ENCODE measurements at places on chromosomes 4 and X. TPM values are rescaled to one million over a fixed set of nuclear protein-coding genes. Genes with fewer than 3 reads are reported as not detected.
A peak's percentile ranks its signal among the peaks of the same experiment; 100 is the strongest.

- no peak for DNase-seq
These were observed 105.8 kb upstream of the DCLK2 start for GRCh38 chr4:149972407-149972806.

GRCh38 chr4:137994853-137995252, 247.3 kb downstream of the SLC7A11 start:
- no peak for DNase-seq

- no peak for DNase-seq
These were observed 607.9 kb downstream of the GLUD2 start for GRCh38 chrX:121655276-121655675.

DNA sequence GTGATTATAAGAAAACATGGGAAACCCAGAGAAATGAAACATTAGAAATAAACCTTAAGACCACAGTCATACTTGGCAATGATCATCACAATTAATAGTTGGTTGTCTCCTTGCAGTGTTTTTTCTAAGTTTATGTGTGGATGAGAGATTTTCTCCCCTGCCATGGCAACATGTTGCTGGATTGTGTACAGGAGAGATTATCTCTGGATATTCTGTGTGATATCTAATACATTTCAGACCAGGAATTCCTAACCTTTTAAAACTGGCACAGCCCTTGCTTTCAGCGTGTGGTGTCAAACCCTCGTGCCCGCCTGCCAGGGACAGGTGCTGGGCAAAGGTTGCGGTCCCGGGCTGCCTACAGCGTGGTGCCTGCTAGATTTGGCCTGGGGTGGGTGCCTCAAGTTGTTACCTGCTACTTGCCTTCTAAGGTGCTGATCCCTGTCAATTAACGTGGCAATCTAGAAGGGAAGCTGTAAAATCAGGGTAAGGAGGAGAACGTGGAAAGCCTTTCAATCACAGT, 100.5 kb downstream of the TMEM131L start:
- DNase-seq, result no peak

The NDNF gene
- 4.2 TPM for total RNA-seq

GRCh38 chr4:127410201-127410600, 222.6 kb upstream of the INTU start:
- DNase-seq, result no peak

The GSX2 gene
- total RNA-seq, result 0.59 TPM

The SPANXN4 gene
- total RNA-seq, result not detected

DNA sequence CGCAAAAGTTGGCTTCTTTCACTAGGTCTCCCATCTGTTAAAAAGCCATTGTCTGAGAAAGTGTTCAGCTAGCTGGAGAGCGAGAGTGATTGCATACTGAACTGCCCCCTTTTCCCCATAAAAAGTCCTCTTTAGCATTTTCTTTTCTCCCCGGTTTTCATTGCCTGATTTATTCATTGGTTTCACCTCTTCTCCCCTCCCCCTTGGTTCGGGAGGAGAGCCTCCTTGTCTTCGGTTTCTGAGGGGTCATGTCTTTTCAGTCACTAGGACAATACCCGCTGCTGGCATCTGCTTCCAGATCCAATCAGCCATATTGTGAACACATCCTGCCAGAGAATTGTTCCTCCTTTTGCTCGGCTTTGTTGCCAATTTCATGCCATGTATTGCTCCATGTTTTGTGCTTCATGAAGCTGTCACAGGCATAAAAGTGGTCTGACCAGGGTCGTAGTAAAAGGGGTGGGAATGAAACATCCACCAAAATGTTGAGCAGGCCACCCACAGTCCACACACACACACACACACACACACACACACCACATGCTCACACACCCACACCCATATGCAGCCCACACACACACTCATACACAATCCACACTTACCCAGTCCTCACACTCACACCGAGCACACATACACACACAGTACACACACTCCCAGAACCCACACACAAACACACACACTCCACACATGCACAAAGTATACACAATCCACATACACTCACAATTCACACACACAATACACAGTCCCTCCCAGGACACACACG, 136.0 kb downstream of the NKX6-1 start:
- DNase-seq, result peak; percentile 37

DNA sequence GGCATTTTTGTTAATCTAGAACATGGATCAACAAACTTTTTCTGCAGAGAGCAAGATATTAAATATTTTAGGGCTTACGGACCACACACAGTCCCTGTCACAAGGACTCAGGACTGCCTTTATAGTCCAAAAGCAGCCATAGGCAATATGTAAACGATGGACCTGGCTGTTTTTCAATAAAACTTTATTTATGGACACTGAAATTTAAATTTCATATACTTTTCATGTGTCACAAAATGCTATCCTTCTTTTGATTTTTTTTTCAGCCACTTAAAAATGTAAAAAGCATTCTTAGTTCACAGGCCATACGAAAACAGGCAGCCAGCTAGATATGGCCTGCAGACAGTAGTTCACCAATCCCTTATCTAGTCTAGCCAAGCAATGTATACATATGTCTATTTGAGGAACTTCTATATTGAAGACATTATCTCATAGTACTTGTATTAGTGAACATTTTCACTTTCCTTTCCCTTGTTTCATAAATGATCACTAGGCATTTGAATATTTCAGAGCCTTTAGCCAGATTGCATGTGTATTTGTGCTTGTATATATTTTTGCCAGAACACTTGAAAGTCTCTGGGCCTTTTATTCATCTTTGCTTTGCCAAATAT, 350.9 kb downstream of the RPA4 start:
- DNase-seq, result no peak

- no peak for DNase-seq
These were observed 50.0 kb upstream of the TRIM2 start for GRCh38 chr4:153154007-153154975.

DNA sequence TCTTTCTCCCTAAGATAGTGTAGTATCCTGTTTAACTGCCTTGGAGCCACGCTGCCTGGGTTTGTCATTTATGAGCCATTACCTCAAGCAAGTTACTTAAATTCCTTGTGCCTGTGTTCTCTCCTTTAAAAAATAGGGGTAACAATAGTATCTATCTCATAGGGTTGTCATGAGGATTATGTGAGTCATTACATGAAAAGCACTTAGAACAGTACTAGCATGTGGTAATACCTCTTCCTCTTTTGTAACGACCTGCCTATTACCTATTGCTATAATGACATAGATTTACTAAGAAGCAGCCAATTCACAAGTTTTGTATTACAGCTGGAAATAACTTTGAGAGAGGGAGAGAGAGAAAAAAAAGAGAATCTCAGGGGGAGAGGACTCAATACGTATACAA, 834.7 kb downstream of the RAPGEF2 start:
- no peak for DNase-seq

GRCh38 chr4:81214881-81215868, at the start of gene PRKG2:
Gene PRKG2, minus strand, starts transcription at chr4:81215222. Its CDS starts 10,175 bp downstream, at chr4:81205047.
- DNase-seq, result peak; percentile 74

GRCh38 chr4:123506011-123506695, 109.6 kb downstream of the SPRY1 start:
- DNase-seq, result no peak

The UGT2B11 gene
- total RNA-seq, result not detected

DNA sequence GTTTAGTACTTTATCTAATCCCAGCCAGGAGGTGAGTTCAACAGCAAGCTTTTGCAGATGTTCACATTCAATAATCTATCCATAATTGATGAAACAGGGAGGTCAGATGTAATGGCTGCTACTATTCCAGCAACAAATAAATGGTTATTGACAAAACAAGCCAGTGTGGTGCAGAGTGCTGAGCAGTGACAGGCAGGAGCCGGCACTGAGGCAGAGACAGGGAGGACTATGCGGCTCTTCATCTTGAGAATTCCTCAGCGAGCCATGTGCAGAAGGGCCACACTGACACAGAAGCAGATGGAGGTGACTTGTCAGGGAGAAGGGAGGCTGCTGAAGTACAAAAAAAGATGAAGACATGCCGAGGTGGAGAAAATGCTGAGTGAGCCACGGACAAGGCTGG, 98.3 kb downstream of the TTC29 start:
- no peak for DNase-seq

DNA sequence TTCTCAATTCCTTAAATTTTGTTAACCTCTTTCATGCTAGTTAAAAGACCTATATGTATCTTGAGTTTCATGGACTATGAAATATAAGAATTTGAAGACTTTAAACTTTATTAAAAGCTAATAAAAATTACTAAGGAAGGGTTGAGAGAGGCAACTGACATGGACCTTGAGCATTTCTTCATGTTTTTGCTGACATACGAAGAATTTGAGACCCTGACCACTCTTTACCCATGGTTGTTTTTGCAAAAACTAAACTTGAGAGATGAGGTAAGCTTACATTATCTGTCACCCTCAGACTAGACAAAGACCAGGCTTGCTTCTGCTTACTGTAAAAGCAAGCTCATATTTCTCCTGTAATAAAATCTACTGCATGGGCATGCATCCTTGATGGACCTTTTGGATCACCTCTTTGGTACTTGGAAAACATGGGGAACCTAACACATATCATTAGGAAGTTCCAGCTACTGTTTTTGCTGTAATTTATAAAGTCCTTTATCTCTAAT, 338.2 kb upstream of the PABPC4L start:
- no peak for DNase-seq

The OPRPN gene
- not detected for total RNA-seq

DNA sequence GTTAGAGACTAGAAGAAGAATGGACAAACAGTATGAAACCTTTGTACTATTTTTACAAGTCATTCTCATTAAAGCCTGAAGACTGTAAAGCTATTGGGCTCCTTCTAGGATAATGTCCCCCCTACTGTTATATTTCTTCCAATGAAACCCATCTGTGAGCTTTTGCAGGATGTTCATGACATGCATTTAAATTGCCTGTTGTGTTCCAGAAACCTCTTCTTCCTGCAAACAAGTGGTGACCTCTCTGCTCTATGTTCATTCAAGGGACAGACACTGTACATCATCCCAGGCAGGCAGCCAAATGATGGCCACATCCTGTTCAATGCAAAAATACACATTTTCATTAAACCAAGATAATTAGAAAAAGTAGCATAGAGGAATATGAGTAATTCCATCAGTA, 128.0 kb downstream of the C4orf33 start:
- DNase-seq, result no peak

DNA sequence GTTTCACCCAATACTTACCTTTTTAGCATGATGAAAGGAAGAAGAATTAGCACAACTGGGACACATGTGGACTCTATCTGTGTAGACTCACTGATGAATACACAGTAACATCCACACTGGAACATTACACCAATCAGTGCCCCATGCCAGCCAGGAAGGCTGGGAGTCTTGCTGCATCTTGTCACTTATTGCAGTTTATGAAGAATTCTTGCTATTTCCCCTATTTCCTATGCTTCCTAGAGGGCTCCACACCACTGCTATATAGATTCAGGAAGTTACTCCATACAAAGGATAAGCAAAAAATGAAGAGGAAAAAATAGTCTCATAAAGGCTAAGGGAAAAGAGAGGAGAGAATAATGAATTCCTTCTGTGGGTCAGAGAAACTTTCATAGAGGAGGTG, 201.0 kb downstream of the CAMK2D start:
- DNase-seq, result no peak

DNA sequence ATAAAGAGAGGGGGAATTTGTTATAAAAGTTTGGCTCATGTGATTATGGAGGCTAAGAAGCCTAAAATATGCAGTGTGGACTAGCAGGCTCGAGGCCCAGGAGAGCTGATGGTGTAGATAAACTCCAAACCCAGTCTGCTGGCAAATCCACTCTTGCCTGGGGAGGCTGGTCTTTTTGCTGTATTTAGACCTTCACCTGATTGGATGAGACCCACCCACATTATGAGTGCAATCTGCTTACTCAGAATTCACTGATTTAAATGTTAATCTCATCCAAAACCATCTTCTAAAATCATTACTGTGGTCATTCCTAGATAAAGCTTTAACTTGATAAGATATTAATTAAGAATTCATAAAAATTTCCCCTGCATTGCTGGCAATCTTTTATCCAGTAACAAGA, 473.2 kb downstream of the TMA16 start:
- DNase-seq, result no peak

DNA sequence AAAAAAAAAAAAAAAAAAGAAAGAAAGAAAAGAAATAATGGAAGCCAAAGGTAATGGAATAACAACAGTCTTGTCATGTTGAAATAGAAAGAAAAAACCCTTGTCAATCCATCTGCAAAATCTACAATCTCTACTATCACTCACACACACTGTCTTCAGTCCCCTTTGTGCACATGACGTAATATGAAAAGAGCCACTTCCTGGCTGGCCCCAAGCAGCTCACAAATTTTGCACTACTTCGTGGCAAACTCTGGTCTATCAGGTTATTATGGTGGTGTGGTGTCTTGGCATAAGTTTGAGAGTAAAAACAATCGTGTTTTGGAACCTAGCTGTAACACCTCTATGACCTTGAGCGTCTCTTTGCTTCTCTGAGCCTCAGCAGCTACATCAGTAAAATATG, 8.3 kb upstream of the AFAP1 start:
- DNase-seq, result no peak

The PLXNA3 gene
- total RNA-seq, result 9.6 TPM

- DNase-seq, result peak; percentile 41
These were observed 14.9 kb downstream of the ARHGAP36 start for GRCh38 chrX:131072871-131073571.

The CFAP47 gene
- 0.13 TPM for total RNA-seq

GRCh38 chr4:184416913-184417734, 57.2 kb downstream of the IRF2 start:
- no peak for DNase-seq

The BTK gene
- total RNA-seq, result not detected

GRCh38 chr4:71746379-71746778, 37.5 kb downstream of the GC start:
- no peak for DNase-seq

The PITX2 gene
- 0.59 TPM for total RNA-seq
